ENCODE measurements at places on chromosomes 5 and 9.

DNA sequence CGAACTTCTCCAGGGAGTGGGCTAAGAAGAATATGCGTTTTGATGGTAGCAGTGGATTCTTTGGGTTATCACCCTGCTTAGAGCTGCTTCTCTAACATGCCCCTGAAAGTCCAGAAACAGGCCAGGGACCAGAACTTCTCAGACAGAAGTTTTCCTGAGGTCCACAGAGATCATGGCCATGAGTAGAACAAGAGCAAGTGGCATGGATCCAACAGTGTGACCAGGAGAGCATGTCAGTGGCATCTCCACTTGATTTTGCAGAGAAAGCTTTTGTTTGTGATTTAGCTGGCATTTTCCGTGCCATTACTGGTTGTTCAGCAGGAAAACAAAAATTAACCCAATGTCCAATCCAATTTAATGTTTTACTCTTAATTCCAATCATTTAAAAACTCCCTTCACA is 298.5 kb upstream of the CD180 start:
- no peak overlapping the region for H3K4me3 ChIP-seq
- DNase-seq: no peak
- H3K36me3 ChIP-seq: no peaks in the 10 kb centered on the region

DNA sequence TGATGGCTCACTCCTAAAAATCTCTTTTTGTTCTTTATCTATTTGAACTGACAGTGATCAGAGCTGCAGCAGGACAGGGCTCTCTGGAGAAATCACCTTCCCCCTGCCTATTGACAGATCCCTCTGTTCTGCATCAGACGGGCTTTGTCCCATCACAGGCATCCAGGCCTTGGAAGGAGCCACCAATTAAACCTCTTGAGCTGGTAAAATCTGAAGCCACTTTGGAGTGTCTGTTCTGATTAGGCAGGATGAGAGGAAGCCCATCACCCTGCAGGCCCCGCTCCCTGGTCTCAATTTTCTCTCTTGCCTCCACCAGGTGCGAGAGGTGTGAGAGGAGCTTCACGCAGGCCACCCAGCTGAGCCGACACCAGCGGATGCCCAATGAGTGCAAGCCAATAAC is 97.7 kb downstream of the PRDM6 start:
- H3K36me3 ChIP-seq: no peaks in the 10 kb centered on the region
- no peaks in the 10 kb centered on the region for H3K4me1 ChIP-seq
- no peak for DNase-seq
- no peaks in the 10 kb centered on the region for H3K27me3 ChIP-seq
- H3K27ac ChIP-seq: no peak overlapping the region
- H3K4me3 ChIP-seq: no peak overlapping the region

- no peaks in the 10 kb centered on the region for H3K27me3 ChIP-seq
- no peaks in the 10 kb centered on the region for H3K36me3 ChIP-seq
Observed at GRCh38 chr9:90457386-90458190, 185.0 kb downstream of the DIRAS2 start.

DNA sequence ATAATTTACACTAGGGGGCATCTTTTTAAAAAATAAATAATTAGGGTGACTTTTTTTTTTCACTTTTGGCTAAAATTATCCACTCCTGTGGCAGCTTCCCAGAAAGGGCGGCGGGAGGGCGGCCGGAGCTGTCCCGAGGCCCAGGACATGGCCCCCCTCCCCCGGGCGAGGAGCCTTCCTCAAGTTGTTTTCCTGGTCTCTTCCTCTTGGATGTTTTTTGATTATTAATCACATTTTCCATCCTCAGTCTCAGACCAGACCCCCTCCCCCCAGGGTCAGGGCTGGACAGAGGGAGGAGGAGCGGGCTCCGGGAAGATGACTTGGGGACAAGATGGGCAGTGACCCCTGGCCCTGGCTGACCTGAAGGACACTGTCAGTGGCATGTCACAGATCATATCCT is 4.7 kb upstream of the CNTFR start:
- DNase-seq: no peak
- no peak overlapping the region for H3K4me3 ChIP-seq
- H3K27ac ChIP-seq: no peak overlapping the region

GRCh38 chr9:107867738-107868137 is 378.2 kb upstream of the KLF4 start:
- H3K4me3 ChIP-seq: no peak overlapping the region
- H3K27ac ChIP-seq: no peak overlapping the region
- no peaks in the 10 kb centered on the region for H3K36me3 ChIP-seq
- H3K27me3 ChIP-seq: no peaks in the 10 kb centered on the region

- no peak for DNase-seq
- no peak overlapping the region for H3K4me3 ChIP-seq
- H3K27ac ChIP-seq: no peak overlapping the region
- no peaks in the 10 kb centered on the region for H3K27me3 ChIP-seq
- no peaks in the 10 kb centered on the region for H3K4me1 ChIP-seq
- H3K36me3 ChIP-seq: peaks cover 2% of the 10 kb centered on the region
Observed at GRCh38 chr5:14472986-14473567, 108.5 kb upstream of the OTULINL start.

DNA sequence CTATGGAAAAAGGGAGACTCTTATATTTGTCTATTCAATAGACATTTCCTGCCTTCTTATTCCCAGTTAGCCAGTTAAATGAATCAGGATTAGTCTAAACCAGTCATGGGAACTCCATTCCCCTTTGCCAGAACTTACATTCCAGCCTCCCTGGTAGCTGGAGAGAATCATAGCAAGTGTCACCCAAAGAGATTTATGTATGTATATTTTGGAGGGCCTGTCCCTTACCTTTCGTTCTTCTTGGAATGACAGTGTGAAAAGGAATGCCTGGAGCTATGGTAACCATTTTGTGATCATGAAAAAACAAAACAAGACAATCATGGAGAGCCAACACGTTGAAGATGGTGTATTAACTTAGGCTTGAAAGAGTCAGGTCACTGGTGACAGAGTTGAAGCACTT is 627.7 kb downstream of the CCDC171 start:
- no peaks in the 10 kb centered on the region for H3K36me3 ChIP-seq
- no peaks in the 10 kb centered on the region for H3K27me3 ChIP-seq
- no peak overlapping the region for H3K27ac ChIP-seq
- DNase-seq: no peak
- no peaks in the 10 kb centered on the region for H3K4me1 ChIP-seq
- H3K4me3 ChIP-seq: no peak overlapping the region

DNA sequence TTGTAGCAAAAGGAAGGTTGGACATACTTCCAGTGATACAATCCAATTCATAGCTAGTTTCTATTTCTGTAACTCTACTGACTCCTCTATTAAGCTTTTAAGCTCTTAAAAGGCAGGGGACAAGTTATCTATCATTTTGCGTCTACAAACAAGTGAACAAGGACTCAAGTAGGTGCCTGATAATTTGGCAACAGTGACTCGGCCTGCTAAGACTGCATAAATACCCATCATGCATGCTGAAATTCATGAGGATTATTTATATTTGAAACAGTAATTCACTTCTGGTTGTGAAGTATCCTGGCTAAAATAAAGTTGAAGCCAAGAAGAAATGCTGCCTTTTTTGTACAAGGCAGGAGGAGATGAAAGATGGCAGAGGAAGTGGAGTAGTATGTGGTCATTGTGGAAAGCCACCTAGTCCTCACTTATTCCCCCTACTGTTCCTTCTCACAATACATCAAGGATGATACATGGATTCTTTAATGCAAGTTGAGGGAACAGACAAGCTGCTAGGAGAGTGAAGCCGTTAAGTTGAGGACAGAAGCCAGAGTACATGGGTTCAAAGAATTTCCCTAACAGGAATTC is 74.0 kb downstream of the MRPS27 start:
- H3K27ac ChIP-seq: no peak overlapping the region
- no peak overlapping the region for H3K4me3 ChIP-seq
- H3K4me1 ChIP-seq: peaks cover 8% of the 10 kb centered on the region
- H3K27me3 ChIP-seq: no peaks in the 10 kb centered on the region

DNA sequence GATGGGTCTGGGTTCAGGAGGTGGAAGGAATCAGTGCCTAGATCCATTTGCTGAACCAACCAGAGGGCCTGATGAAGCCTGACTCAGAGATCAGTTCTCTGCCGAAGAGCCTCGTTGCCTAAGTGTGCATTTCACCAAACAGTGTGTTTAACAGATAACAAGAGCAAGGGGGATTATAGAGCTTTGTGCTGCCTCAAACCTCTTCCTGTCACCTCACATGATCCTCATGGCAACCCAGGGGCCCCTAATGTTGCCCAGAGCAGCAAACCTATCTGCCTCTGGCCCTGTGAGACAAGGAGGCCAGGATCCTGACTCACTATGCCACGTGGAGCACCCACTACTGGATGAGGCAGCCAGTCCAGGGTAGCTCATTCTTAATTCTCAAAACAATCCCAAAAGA is 66.3 kb upstream of the EPB41L4B start:
- H3K27ac ChIP-seq: no peak overlapping the region
- no peaks in the 10 kb centered on the region for H3K36me3 ChIP-seq
- no peaks in the 10 kb centered on the region for H3K4me1 ChIP-seq
- H3K27me3 ChIP-seq: no peaks in the 10 kb centered on the region

- no peaks in the 10 kb centered on the region for H3K36me3 ChIP-seq
- DNase-seq: no peak
- H3K27me3 ChIP-seq: no peaks in the 10 kb centered on the region
- no peak overlapping the region for H3K4me3 ChIP-seq
Observed at GRCh38 chr9:36609306-36609705, 36.6 kb downstream of the MELK start.

GRCh38 chr9:68919661-68920060 is 94.3 kb downstream of the PRKACG start:
- H3K36me3 ChIP-seq: no peaks in the 10 kb centered on the region
- no peaks in the 10 kb centered on the region for H3K27me3 ChIP-seq
- no peak for DNase-seq
- H3K4me3 ChIP-seq: no peak overlapping the region

DNA sequence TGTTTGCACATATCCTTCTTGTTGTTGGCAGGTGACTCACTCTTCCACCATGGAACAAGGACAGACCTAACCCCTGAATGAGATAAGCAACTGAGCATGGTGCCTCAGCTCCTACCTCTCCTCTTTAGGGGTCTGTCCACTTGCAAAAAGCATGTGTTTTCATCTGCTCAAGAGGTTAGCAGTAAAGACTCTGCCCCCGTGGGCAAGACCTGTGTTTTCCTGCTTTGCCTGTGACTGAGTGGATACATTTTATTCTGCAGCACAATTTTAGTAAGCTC is 111.0 kb upstream of the LIFR start:
- no peak overlapping the region for H3K27ac ChIP-seq
- H3K27me3 ChIP-seq: no peaks in the 10 kb centered on the region
- H3K36me3 ChIP-seq: no peaks in the 10 kb centered on the region
- no peak for DNase-seq
- no peak overlapping the region for H3K4me3 ChIP-seq

GRCh38 chr5:36125868-36126267 is 25.8 kb downstream of the LMBRD2 start:
- H3K27ac ChIP-seq: no peak overlapping the region
- H3K27me3 ChIP-seq: no peaks in the 10 kb centered on the region
- H3K36me3 ChIP-seq: no peaks in the 10 kb centered on the region
- H3K4me3 ChIP-seq: no peak overlapping the region
- H3K4me1 ChIP-seq: no peaks in the 10 kb centered on the region
- DNase-seq: no peak

GRCh38 chr9:20872340-20872977 is 159.0 kb downstream of the HACD4 start:
- no peaks in the 10 kb centered on the region for H3K27me3 ChIP-seq
- DNase-seq: peak; percentile 22

DNA sequence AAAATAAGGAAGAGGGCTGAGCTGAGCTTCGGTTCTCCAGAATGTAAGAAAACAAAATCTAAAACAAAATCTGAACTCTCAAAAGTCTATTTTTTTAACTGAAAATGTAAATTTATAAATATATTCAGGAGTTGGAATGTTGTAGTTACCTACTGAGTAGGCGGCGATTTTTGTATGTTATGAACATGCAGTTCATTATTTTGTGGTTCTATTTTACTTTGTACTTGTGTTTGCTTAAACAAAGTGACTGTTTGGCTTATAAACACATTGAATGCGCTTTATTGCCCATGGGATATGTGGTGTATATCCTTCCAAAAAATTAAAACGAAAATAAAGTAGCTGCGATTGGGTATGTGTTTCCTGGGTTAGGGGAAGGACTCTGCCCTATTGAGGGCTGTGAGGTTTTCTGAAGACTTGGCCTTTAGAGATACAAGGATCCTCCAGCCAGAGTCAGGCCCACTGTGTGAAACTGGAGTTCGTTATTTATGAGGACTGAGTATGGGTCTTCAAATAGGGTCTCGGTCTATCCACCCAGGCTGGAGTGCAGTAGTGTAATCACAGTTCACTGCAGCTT is 3.8 kb downstream of the EGR1 start:
- H3K27me3 ChIP-seq: peaks cover 2% of the 10 kb centered on the region
- no peak overlapping the region for H3K27ac ChIP-seq
- H3K4me3 ChIP-seq: no peak overlapping the region
- H3K36me3 ChIP-seq: peaks cover 11% of the 10 kb centered on the region
- peaks cover 2% of the 10 kb centered on the region for H3K4me1 ChIP-seq
